ENCODE measurements at places on chromosomes 7 and 10.
A peak's percentile ranks its signal among the peaks of the same experiment; 100 is the strongest.

DNA sequence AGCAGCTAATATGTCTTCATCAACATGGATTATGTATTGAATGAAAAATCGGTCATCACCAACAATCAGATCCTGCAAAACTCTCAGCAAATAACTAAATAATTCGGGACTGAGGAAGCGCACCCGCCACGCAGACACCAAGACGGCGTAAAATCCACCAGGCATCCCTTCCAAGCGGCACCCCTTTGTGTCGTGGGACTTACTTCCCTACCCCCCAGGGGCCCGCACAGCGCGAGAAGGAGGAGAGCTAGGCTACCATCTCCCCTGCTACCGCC lies 721 bp downstream of the ARL3 start:
- DNase-seq: no peak

GRCh38 chr7:2203766-2204300 lies 28.9 kb downstream of the MAD1L1 start:
- DNase-seq: no peak

GRCh38 chr10:18879284-18879683 lies 169.3 kb upstream of the MALRD1 start:
- DNase-seq: no peak

GRCh38 chr7:52925332-52925731 lies 110.1 kb upstream of the POM121L12 start:
- DNase-seq: peak; percentile 16

DNA sequence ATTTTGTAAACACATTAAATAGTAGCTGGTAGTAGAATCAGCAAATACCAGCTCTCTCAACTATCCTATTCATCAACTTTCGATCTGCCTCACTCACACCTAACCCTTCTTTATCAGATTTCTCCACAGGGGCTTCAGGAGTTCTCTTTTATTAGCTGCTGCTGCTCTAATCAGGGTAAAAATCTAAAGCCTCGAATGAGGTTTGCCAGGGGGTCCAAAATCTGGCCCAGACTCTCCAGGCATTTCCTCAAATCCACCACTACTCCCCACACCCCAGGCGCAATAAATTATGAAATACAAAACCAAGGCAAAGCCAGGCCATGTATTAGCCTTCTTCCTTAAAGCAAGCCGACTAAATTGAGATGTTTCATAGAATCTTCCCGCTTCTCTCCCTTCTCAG lies 2.3 kb downstream of the RNF216 start:
- DNase-seq: no peak

- peak; percentile 3 for DNase-seq
Observed at GRCh38 chr7:30924624-30925023, 13.0 kb downstream of the AQP1 start.

DNA sequence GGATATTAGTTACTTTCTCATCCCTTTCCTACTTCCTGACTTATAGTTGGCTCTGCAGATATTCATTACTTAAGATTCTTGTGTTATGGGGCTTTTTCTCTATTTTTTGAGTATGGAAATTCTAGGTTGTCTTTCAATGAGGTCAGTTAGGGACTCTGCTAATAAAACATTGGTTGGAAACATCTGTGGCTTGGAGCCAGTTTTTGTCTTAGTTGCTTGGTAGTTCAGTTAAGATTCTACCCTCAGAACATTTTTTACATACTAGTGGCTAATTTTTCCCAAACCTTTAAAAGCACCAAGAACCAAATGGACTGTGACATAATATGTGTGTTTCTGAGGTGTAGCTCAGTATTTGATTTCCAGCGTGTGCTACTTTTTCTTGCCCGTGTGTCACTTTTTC lies 305.6 kb upstream of the FZD1 start:
- DNase-seq: no peak

DNA sequence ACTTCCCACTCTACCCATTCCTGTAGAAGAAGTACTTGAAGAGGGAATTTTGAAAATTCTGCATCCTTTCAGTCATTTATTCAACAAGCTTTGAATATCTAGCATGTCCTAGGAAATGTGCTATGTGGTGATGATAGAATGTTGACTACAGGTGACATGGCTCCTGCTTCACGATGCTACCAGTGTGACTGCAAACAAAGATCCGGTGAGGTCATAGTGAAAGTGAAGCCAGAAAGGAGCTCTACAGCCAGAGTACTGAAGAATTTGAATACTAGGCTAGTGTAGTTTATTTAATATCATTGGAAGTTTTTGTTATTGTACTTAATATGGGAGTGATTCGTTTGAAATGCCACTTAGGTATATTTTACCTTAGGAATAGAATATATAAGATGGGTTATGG lies 348.1 kb downstream of the TFEC start:
- DNase-seq: no peak
